ENCODE measurements at places on chromosomes 6 and 20.

DNA sequence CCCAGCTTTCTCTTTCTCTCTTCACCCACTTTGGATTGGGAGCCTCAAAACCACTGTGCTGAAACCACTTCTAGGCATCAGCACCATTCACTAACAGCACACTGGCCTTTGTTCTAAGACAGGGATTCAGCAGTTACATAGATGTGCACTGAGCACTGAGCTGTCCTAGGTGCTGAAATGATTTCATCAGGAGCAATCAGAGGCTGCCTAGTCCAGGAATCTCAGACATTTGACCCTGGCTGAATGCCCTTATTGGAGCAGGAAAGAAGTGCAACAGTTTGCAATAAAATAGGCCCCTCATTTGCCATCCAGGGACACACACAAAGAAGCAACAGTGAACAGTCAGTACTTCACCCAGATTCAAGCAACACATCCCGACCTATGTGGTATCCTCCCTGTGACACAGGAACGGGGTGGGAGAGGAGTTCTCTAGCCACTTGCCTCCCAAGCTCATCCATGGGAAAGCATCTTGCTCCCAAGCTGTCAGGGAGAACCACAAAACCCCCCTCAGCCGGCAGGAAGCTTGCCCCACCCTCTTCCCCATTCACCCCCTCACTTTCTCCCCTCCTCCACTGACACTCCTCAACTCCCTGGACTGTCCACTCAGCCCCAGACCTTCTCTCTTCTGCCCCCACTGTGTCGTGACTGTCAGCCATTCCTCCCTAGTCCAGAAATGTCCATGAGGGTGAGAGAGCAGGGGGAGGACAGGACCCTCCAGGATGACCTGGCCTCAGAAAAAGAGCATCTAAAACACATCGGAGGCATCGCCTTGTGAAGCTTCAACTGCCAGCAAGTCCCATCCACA, 304.4 kb downstream of the PREX1 start:
- no peak for DNase-seq

DNA sequence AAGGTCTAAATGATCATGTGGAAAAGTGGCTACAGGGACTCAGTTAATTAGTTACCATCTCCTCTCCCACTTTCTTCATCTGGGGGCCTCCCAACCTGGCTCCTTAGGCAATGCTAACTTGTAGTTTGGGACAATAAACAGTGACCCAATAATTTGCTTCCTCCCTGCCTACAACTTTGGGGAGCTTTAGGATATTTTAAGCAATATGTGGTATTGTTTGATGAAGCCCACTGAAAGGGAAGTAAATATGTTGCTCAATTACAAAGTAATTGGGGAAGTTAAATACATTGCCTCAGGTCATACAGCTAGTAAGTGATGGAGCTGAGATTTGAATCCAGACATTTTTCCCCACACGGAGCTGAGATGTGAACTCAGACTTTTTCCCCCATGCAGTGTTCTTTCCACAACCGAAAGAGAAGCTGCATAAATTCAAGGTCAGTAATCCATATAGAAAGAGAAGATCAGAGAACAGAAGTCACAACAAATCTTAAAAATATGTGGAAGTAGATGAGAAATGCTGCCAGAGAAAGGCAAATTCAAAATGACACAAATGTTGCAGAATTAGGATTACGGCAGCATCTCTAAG, 26.6 kb downstream of the ZHX3 start:
- DNase-seq = no peak

GRCh38 chr6:3750317-3751076, 1.0 kb downstream of the PXDC1 start:
- DNase-seq = peak; percentile 89

GRCh38 chr6:30937265-30937664, 3.5 kb upstream of the MUCL3 start:
- no peak for DNase-seq

- DNase-seq = no peak
These were observed 2.6 kb upstream of the TP53INP2 start for GRCh38 chr20:34701405-34702085.

GRCh38 chr6:143844006-143844405, 868 bp downstream of the LTV1 start:
- DNase-seq = no peak

DNA sequence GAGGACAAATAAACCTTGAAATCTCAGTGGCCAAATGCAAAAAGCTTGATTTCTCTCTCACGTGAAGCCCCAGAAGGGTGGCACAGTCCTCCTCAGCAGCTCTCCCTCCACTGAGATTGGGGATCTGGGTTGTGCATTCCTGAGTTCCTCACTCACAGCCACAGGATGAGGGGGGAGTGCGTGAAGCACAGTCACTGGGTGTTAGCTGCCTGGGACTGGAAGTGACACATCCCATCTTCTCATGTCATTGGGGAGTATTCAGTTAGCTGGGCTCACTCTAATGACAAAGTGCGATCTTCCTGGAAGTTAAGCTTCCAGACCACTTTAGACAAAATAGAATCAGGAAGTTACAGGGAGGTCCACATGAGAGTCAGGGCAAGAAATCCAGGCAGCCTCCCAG, 192.2 kb upstream of the LRFN2 start:
- DNase-seq = no peak

Data from right lobe of liver (tissue), 6 donors.